AG08396 (cell line): ENCODE measurements at places on chromosomes 13 and 19.
A peak's percentile ranks its signal among the peaks of the same experiment; 100 is the strongest.

- no peak for DNase-seq
Observed at GRCh38 chr13:98352226-98352625, 175.2 kb upstream of the RNF113B start.

GRCh38 chr19:40284501-40285352, at the start of gene AKT2:
Gene AKT2 (minus strand): TSS chr19:40285345. CDS start chr19:40265267, 20,078 bp downstream.
- DNase-seq: no peak

DNA sequence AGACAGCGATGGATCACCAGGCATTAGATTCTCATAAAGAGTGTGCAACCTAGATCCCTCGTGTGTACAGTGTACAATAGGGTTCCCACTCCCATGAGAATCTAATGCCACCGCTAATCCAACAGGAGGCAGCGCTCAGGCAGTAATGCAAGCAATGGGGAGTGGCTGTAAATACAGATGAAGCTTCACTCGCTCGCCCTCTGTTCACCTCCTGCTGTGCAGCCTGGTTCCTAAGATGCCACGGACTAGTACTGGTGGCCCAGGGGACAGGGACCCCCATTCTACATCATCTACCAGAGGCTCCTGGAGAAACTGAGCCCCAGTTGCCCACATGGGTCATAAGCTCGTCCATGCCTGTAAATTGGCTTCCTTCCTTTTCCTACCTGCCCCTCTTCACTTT, 8.0 kb downstream of the CLEC4M start:
- DNase-seq: no peak

GRCh38 chr13:99404005-99404755, 97.0 kb upstream of the GPR183 start:
- no peak for DNase-seq

DNA sequence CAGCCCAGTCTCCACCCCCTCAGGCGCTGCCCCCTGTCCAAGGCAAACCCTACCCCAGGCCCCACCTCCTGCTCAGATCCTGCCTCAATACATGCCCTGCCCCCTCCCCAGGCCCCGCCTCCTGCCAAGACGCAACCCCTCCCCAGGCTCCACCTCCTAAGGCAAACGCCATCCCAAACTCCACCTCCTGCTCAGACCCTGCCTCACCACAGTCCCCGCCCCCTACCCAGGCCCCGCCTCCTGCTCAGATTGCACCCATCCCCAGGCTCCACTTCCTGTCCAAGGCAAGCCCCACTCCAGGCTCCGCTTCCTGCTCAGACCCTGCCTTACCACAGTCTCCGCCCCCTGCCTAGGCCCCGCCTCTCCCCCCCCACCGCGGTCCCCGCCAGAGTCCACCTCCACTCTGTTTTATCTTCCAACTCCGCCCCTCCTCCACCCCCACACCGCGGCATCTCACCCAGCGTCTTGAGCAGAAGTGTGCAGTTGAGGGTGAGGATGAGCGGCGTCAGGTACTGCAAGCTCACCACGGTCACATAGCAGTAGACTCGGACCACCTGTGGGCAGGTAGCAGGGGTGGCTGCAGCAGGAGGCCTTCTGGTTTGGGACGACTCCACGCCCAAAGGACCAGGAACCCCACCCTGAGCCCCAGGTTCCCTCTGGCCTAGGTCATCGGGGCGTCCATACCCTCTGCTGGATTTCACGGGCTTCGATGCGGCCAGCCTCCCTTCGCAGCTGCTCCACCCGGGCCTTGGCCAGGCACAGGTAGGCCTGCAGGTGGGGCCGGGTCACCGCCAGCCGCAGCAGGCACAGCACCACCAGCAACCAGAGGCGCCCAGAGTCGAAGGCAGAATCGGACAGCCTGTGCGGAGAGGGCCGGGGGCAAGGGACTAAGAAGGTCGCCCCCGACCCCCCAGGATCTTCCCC, 17.7 kb downstream of the TMEM161A start:
- peak; percentile 63 for DNase-seq

DNA sequence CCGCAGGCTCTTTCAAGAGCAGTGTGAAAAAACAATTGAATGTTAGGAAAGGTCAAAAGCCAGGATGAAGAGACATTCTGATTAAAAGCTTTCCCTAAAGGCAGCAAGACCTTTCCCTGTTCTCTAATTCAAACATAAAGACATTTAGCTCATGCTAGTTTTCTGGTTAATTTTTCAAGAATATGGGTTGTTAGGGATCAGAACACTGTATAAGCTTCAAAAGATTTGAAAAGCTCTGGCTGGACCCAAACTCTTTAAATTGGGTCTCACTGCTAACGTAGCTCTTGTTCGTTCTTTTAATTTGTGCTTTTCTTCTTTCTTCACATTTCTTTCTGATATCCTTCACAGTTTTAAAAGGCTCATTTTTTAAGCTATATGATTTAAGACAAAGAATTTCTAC, 877.0 kb downstream of the EFNB2 start:
- no peak for DNase-seq

DNA sequence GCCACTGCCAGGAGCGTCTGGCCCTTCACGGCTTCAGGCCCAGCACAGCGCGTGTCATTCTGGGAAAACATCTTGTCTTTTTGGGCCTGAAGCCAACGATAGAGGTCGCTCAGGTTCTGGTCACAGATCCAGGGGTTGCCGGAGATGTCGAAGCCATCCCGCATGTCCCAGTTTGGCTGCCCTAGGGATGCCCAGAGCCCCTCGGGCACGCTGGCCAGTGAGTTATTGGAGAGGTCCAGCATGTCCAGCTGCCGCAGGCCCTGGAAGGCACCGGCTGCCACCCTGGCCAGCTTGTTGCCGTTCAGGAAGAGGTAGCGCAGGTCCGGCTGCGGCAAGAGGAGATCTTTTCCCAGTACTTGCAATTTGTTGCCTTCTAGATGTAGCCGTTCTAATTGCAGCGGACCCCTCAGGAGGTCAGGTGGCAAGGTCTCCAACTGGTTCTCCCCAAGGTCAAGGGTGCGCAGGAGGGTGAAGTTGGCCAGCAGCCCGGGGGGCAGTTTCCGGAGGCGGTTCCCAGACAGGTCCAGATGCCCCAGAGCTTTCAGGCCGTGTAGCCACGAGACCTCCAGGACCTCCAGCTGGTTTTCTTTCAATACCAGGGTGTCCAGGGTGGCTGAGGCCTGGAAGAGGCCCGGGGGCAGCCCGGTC, 1.8 kb downstream of the LRG1 start:
- no peak for DNase-seq

GRCh38 chr19:15811476-15811875, 4.0 kb downstream of the OR10H1 start:
- DNase-seq: no peak

DNA sequence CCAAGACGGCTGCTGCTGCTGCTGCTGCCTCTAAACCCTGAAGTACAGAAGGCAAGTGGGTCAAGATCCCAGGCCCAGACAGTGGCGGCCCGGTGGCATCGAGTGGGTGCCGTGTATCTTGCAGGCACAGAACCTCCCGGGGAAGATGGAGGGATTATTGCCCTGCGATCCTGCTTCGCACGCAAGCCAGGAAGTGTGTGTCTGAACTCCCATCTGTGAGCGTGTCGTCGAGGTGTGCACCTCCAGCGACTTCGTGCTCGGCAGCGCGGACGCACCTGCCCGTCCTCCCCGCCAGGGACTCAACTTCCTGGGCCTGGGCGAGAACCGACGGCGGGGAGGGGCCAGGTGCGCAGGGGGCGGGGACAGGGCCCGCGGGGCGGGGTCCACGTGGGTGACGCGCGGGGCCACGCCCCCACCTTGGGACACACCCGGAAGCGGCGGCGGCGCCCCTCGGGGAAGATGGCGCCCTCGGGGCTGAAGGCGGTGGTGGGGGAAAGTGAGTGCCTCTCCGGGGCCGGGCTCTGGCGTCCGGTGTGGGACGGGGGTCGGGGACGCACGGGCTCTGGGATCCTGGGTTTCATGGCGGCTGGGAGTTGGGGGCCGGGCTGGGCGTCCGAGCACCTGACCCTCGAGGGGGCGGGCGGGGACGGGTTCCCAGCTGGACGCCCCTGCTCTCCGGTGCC, at the start of gene STXBP2:
TSS of gene STXBP2 (plus strand) at position 420 of the 683 bp plus-strand sequence. CDS start at position 460, 40 bp downstream.
- DNase-seq: peak; percentile 59

DNA sequence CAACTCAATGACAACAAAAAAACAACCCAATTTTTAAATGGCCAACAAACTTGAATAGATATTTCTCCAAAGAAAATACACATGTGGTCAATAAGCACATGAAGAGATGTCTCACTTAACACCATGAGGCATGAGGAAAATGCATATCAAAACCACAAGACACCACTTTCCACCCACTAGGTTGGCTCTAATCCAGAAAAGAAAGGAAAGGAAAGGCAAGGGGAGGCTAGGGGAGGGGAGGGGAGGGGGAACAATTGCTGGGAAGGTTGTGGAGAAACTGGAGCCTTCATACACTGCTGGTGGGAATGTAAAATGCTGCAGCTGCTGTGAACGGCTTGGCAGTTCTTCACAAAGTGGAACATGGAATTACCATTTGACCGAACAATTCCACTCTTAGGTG, 854.3 kb downstream of the UQCRFS1 start:
- no peak for DNase-seq

DNA sequence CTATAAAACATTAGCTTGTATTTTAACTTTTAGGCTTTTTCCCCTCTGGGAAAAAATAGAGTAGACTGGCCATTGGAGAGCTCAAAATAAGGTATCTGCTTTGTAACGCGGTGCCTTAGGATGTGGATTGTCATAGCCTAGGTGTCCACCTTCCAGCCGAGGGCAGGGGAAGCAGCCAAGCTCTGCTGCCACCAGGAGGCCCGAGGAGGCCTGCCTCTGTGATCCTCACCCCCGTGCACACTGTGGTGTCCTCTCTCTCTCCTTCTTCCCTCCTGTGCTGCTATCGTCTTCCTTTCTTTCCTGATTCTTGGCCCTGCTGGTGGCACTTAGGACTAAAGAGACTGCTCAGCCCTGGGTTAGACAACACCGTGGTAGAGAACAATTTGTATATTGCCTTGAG, 11.3 kb downstream of the HNRNPM start:
- DNase-seq: no peak

GRCh38 chr19:2042485-2043250, 8.4 kb downstream of the MKNK2 start:
- DNase-seq: no peak

DNA sequence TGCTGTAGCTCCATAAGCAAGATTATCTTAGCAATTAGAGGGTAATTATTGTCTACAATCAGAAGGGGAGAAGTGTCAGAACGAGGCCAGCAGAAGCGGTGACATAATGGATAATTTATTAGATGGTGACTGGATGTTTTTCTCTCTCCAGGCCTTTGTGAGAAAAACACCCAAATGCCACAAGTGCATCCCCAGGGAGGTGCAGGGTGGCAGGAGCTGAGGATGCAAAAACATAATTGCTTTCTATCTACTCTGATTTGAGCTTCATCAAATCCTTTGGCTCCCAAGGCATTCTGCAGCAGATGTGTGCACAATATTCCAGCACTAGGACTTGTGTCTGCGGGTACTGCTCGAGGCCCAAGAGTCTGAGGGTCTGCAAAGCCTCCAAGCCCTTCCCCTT, 220.1 kb upstream of the SERP2 start:
- DNase-seq: no peak

DNA sequence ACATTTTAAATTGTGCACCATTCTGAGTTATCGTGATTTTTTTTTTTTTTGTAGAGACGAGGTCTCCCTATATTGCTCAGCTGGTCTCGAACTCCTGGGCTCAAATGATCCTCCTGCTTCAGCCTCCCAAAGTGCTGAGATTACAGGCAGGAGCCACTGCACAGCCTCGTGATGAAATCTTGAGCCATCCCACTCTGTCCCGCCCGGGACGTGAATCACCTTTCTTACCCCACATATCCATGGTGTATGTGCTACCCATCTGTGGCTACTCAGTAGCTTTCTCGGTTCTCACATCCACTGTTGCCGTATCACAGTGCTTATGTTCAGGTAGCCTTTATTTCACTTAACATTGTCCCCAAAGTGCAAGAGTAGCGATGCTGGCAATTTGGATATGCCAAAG, 26.5 kb downstream of the PAK4 start:
- no peak for DNase-seq

- DNase-seq: no peak
Observed at GRCh38 chr13:80562433-80563156, 221.7 kb upstream of the SPRY2 start.

GRCh38 chr13:109198585-109198984, 569.2 kb downstream of the MYO16 start:
- no peak for DNase-seq

GRCh38 chr19:41945135-41945766, 13.9 kb downstream of the RABAC1 start:
- no peak for DNase-seq

DNA sequence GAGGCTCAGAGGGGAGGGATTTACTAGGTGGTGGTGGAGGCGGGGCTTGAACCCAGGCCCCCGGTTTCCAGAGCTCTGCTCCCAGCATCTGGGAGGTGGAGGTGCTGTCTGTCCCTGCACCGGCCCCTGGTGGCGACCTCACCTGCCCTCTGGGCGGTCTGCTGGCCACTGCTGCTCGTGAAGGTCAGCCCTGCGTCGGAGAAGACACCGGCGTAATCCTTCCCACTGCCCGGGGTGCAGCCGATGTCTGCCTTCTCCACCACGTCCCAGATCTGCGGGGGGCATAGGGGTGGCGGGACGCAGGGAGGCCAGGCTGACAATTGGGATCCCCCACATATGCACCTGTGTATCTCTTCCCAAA, 12.8 kb downstream of the C3 start:
- no peak for DNase-seq

- DNase-seq: no peak
Observed at GRCh38 chr13:79287939-79288795, 117.9 kb downstream of the RBM26 start.

GRCh38 chr13:48232420-48233045, 473 bp upstream of the ITM2B start:
- no peak for DNase-seq

- peak; percentile 57 for DNase-seq
Observed at GRCh38 chr19:30784850-30785457, 412.8 kb downstream of the ZNF536 start.

DNA sequence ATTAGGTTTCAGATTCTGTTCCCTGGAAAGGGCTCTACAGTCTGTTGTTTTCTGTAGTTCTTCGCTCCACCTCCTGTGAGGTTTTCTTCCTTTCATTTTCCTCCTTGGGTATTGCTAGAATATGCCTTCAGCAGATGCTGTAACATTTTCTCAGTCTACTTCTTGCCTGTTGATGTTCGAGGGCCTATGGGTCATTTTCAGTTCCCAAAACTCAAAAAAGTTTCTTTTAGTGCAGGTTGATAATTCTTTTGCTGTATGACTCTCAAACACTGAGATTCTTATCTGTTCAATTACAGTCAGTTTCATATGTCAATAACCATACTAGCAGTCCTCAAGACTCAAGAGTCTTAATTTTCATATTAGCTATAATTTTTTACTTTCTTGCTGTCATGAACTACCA, 268.3 kb downstream of the RFC3 start:
- no peak for DNase-seq
